Heart right ventricle (tissue), 16 donors: ENCODE measurements at places on chromosomes 1 and 21. TPM values are rescaled to one million over a fixed set of nuclear protein-coding genes. Genes with fewer than 3 reads are reported as not detected.

The NBPF6 gene
- total RNA-seq = not detected

DNA sequence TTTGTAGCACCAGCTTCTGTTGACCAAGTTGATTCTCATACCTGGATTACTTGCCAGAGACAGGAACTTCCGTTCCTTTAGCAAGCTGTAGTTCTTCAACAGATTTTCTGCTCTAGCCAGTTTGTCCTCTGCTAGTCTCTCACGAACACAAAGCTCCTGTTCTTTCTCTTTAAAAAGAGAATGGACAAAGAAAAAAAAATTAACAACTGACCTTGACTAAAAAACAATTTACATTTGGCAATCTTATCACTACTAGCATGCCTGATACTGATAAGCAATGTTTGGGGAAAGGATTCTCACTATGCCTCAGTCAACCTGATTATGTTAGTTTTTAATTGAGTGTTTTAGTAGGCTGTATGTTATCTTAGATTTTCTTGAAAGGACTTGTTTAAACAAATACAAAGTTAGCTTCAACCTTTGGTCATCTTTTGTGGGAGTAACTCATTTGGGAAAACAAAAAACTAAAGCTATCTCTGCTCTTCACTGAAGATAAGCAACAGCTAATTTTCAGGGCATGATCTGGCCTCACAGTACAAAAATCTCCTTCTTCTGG lies 8.3 kb downstream of the NEK2 start:
- DNase-seq = no peak

The KRTAP6-3 gene
- total RNA-seq = not detected

The ASB17 gene
- total RNA-seq = not detected

The CNIH3 gene
- 1.0 TPM for total RNA-seq

- no peak for DNase-seq
Measured at GRCh38 chr1:171119648-171120047, 28.9 kb downstream of the FMO3 start.
